ENCODE measurements at places on chromosomes 16 and 17.

GRCh38 chr17:72439893-72440502 lies 319.2 kb downstream of the SOX9 start:
- DNase-seq = no peak

DNA sequence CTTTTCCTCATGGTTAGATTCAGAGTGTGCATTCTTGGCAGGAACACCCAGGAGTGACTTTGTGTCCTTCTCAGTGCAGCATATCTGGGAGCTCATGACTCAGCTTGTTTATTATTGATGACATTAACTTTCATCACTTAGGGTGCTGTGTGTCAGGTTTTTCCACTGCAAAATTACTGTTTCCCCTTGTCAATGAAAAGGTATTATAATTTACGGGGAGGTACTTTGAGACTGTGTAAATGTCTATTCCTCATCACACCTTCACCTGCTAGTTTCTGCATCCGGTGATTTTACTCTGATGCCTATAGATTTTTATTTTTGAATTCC lies 50.5 kb downstream of the WWP2 start:
- no peak for DNase-seq

GRCh38 chr16:53061701-53062159 lies 6.9 kb downstream of the CHD9 start:
- DNase-seq = peak; percentile 6

DNA sequence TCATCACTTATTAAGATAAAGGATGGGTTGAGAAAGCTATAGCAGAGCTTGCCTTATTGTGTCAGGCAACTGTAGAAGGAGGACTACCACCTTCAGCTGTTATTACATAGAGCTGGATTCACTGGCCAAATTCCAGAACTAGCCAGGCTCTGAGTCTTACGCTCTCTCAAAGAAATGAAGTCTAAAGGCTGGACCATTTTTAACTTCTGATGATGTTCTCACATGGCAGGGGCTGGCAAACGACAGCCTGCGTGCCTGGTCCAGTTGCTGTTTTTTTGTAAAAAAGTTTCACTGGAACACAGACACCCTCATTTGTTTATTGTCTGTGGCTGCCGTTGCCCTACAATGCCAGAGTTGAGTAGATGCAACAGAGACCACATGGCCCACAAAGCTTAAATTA lies 21.2 kb downstream of the TRAF4 start:
- DNase-seq = no peak

DNA sequence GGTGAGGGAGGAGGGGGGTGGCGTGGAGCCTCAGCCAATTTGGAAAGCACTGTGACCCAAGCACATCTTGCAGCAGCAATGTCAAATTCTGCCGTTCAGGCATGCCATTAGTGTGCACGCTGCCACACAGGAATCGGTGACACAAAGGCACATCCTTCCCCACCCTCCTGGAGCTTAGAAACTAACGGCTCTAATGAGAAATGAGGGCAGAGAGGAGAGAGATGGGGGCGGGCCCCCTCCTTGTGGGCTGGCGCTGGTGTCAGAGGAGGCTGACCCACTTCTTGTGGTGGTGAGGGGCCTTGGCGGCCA lies 94.8 kb downstream of the RTN4RL1 start:
- DNase-seq = no peak

GRCh38 chr17:47757386-47757785 lies 24.4 kb downstream of the TBX21 start:
- DNase-seq = no peak

DNA sequence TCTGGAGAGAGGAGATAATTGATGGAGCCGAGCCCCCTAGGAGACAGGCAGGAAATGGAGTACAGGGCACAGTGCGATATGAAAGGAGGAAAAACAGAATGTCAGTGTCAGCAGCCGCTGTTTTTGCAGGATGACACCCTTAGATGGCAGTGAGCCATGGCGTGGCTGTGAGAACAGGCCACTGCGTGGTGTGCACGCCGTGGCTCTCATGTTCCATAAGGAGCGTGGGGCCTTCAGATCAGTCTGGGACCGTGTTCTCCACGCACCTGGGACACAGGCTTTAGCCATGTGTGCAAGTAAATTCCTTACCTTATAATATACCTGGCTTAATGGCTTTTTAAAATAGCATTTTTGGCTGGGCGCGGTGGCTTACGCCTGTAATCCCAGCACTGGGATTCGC lies 198.0 kb downstream of the KATNIP start:
- no peak for DNase-seq

DNA sequence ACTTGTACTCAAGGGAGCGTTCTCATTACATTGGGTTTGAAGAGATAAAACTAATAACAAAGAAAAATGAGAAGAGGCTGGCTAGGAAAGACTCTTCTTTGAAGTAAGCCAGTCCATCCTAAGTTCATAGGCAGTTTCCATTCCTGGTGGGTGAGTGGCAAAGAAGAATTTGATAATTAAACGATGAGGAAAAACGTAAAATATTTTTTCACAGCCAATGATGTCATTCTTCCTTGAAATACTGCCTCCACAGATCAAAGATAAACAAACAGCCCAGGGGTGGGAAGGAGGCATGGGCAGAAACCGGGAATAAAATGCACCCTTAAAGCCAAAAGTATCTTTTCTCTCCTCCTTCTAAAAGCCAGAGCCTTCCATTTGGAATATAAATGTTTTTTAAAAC lies 346.6 kb downstream of the PMP22 start:
- no peak for DNase-seq

- DNase-seq = no peak
Measured at GRCh38 chr17:16438173-16438556, 22.8 kb downstream of the TRPV2 start.
